Large intestine (tissue), 12 donors: ENCODE measurements at places on chromosomes 3 and 15.

DNA sequence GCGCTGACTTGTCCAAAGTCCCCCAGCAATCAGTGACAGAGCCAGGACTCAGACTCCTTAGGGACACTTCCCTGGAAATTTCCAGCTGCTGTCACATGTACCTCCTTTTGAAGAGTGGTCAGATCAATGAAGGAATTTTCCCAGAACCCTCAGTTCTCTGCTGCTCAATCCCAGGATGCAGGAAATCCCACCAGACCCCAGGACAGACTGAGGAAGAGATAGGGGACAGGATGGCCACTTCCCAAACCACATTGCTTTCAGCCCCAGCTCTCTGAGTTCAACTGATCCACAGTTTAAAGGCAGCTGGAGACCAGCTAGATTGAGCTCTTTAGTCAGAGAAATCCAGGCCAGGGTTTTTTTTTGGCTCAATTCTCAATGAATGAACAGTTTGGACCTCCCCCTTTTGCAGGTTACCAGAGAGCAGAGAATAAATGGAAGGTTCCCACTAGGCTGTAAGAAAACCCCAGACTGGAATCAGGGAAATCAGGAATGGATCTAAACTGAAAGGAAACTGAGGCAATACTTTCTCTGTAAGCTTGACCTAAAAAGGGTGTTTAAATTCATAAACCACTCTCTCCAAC is 1.5 kb downstream of the CYP1A1 start:
- DNase-seq = peak; percentile 15
- peaks cover 51% of the 10 kb centered on the region for H3K27me3 ChIP-seq
- H3K27ac ChIP-seq = no peak overlapping the region
- peaks cover 8% of the 10 kb centered on the region for H3K4me1 ChIP-seq
- H3K36me3 ChIP-seq = no peaks in the 10 kb centered on the region

GRCh38 chr3:181317508-181317907 is 328.0 kb upstream of the DNAJC19 start:
- H3K27ac ChIP-seq = no peak overlapping the region
- H3K27me3 ChIP-seq = no peaks in the 10 kb centered on the region
- H3K4me1 ChIP-seq = no peaks in the 10 kb centered on the region
- H3K36me3 ChIP-seq = no peaks in the 10 kb centered on the region

- peaks cover 2% of the 10 kb centered on the region for H3K4me1 ChIP-seq
- no peak overlapping the region for H3K27ac ChIP-seq
- H3K27me3 ChIP-seq = no peaks in the 10 kb centered on the region
- no peak for DNase-seq
- H3K4me3 ChIP-seq = no peak overlapping the region
Measured at GRCh38 chr15:101172501-101173071, 79.3 kb downstream of the CHSY1 start.

DNA sequence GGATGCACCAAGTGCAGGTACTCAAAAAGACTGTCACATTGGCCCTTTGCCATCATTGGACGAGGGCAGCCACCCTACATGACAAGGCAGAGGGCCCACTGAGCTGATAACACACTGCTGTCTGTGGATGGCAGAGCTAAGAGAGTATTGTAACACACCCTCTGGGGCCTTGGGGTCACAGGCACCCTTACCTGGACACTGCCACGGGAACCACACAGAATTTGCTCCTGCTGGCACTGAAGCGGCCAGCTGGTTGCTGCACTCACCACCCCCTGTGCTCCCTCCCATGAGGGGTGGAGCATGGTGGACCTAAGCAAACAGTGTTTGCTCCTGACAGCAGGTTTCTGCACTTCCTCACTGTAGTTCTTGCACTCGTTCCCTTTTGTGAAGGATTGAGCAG is 208.2 kb upstream of the SGO1 start:
- no peaks in the 10 kb centered on the region for H3K27me3 ChIP-seq
- no peak overlapping the region for H3K4me3 ChIP-seq
- DNase-seq = no peak
- H3K27ac ChIP-seq = no peak overlapping the region
- no peaks in the 10 kb centered on the region for H3K4me1 ChIP-seq

- no peak for DNase-seq
- H3K4me3 ChIP-seq = no peak overlapping the region
- no peak overlapping the region for H3K27ac ChIP-seq
- H3K4me1 ChIP-seq = peaks cover 17% of the 10 kb centered on the region
- no peaks in the 10 kb centered on the region for H3K27me3 ChIP-seq
Measured at GRCh38 chr15:100200287-100200880, 141.4 kb downstream of the ADAMTS17 start.

GRCh38 chr15:70557521-70558258 is 205.7 kb downstream of the UACA start:
- DNase-seq = no peak
- no peaks in the 10 kb centered on the region for H3K36me3 ChIP-seq
- H3K4me1 ChIP-seq = peaks cover 9% of the 10 kb centered on the region
- H3K27me3 ChIP-seq = no peaks in the 10 kb centered on the region
- no peak overlapping the region for H3K27ac ChIP-seq

- no peak overlapping the region for H3K27ac ChIP-seq
- no peaks in the 10 kb centered on the region for H3K27me3 ChIP-seq
- no peak overlapping the region for H3K4me3 ChIP-seq
- DNase-seq = no peak
Measured at GRCh38 chr3:75938921-75939320, 153.6 kb upstream of the ZNF717 start.

DNA sequence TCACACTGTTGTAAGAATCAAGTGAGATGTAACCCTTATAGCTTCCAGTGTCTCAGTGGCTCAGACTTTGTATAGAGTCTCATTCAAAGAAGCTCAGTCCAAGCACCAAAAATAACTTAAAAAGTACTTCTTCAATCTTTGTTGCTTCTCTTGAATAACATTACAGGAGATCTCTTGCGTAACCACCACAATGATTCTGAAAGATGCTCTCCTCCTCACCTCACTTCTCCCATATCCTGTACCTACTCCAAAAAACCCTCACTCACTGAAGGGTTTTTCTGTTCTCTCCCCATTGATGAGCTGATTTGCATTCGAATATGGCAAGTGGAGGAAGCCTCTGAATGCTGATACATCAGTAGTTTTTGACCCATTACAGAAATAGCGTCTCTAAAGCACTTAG is 39.4 kb upstream of the MRPS22 start:
- H3K27me3 ChIP-seq = no peaks in the 10 kb centered on the region
- H3K4me1 ChIP-seq = no peaks in the 10 kb centered on the region
- H3K4me3 ChIP-seq = no peak overlapping the region
- H3K36me3 ChIP-seq = no peaks in the 10 kb centered on the region
- DNase-seq = no peak

DNA sequence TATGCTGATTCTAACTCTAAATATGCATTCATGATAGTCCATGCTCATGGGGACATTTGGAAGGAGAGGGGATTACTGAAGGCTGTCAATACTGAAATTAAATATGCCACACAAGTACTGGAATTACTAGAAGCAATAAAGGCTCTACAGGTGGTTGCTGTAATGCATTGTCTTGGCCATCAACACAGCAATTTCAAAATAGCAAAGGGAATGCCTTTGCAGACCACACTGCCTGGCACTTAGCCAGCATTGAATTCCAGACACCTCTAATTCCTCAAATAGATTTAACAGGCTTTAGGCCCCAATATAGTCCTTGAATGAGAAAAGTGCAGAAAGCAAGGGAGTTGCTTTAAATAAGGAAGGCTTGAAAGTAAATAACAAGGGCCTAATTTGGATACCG is 115.8 kb upstream of the PLCL2 start:
- no peak overlapping the region for H3K4me3 ChIP-seq
- no peaks in the 10 kb centered on the region for H3K4me1 ChIP-seq
- H3K36me3 ChIP-seq = no peaks in the 10 kb centered on the region
- DNase-seq = no peak

DNA sequence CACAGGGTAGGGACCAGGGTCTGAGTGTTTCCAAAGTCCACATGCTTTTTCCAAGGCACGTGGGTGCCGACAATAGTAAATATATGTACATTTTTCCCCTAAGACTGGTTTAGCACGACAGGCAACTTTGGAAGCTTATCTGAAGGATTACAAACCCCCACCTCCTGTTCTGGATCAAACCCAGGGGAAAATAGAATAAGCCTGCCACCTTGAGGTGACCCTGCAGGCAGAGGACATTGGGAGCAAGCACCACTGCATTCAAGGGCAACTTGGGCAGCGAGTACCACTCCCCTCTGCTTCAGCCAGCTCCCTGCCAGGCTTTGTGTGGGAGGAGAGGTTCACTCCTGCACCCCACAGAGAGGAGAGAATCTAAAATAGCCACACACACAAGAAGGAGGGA is 44.8 kb downstream of the KBTBD12 start:
- peak; percentile 56 for DNase-seq
- peaks cover 7% of the 10 kb centered on the region for H3K4me1 ChIP-seq
- no peaks in the 10 kb centered on the region for H3K36me3 ChIP-seq
- H3K27ac ChIP-seq = no peak overlapping the region

- H3K27ac ChIP-seq = peak overlapping the region; percentile 90
- no peak for DNase-seq
- H3K36me3 ChIP-seq = peaks cover 30% of the 10 kb centered on the region
- H3K4me1 ChIP-seq = peaks cover 69% of the 10 kb centered on the region
- no peak overlapping the region for H3K4me3 ChIP-seq
Measured at GRCh38 chr3:124815781-124816180, 71.4 kb downstream of the ITGB5 start.

GRCh38 chr3:172194702-172195406 is 155.5 kb downstream of the FNDC3B start:
- no peaks in the 10 kb centered on the region for H3K27me3 ChIP-seq
- no peak overlapping the region for H3K27ac ChIP-seq

DNA sequence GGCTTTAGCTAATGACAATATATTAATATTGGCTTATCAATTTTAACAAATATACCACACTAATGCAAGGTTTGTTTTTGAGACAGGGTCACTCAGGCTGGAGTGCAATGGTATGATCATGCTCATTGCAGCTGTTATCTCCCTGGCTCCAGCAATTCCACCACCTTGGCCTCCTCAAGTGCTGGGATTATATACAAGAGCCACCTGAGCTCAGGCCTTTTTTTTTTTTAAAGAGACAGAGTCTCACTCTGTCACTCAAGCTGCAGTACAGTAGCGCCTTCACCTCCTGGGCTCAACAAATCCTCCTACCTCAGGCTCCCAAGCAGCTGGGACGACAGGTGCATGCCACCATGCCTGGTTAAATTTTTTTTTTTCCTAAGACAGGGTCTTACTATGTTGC is 11.7 kb downstream of the DLG1 start:
- no peaks in the 10 kb centered on the region for H3K27me3 ChIP-seq
- H3K4me3 ChIP-seq = no peak overlapping the region
- no peak overlapping the region for H3K27ac ChIP-seq
- DNase-seq = no peak

DNA sequence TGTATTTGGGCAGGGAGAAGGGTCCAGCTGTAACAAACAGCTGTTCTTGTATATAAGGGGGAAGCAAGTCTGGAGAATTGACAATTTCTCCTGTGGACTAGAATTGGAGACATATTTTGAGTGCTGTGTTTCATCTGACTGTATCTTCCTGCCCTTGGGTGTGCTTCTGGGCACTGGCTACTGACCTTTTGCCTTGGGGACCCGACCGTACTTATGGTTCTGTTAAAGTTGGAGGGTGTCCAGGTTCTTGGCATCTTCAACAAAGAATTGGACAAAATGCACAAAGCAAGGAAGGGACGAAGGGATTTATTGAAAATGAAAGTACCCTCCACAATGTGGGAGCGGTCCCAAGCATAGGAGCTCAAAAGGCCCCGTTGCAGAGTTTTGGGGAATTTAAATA is 31.0 kb downstream of the MAP2K1 start:
- no peak for DNase-seq
- H3K4me3 ChIP-seq = no peak overlapping the region
- no peak overlapping the region for H3K27ac ChIP-seq
- H3K36me3 ChIP-seq = no peaks in the 10 kb centered on the region
- no peaks in the 10 kb centered on the region for H3K27me3 ChIP-seq

DNA sequence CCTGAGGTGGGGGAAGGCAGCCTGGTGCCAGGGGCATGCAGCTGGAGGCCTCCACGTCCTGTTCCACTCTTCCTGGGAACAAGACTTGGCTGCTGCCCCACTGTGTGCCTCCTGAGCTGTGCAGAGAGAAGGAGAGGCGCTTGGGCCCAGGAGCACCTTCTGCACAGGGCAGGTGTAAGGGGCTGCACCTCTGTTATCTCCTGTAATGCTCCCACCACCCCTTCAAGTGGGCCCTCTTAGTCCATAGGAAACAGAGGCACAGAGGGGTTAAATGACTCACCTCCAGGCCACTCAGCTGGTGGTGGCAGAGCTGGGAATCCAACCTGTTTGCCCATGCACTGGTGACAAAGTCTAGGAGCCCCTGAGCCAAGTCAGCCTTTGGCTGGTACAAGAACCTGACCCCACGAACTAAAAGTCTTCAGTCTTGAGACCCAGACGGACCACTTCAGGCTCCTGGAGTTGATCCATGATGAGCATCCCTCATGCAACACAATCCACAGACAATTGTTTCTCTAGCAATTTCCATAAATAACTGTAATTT is 93.2 kb downstream of the IQSEC1 start:
- DNase-seq = no peak
- no peak overlapping the region for H3K27ac ChIP-seq
- H3K27me3 ChIP-seq = no peaks in the 10 kb centered on the region
- H3K4me3 ChIP-seq = no peak overlapping the region

- peaks cover 2% of the 10 kb centered on the region for H3K4me1 ChIP-seq
- DNase-seq = peak; percentile 27
- no peak overlapping the region for H3K4me3 ChIP-seq
- H3K36me3 ChIP-seq = no peaks in the 10 kb centered on the region
- no peak overlapping the region for H3K27ac ChIP-seq
Measured at GRCh38 chr3:13655061-13655913, 106.4 kb downstream of the FBLN2 start.

DNA sequence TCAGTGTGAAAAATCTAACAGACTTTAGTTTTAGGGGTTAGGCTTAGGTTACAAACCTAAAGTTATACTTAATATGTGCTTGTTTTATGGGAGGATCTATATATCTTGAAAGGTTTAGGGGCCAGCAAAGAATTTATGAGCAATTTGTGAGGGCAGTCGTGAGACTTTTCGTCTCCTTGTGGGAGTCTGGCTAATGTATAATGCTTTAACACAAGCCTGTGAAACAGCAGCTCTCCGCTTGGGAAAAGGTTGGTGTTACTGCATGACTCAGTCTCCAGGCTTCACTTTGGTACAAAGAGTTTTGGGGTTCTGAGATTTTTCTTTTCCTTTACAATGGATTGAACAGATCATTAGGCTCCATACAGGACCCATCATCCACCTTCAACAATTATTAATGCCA is 79.0 kb upstream of the MFGE8 start:
- DNase-seq = no peak
- no peak overlapping the region for H3K27ac ChIP-seq
- no peaks in the 10 kb centered on the region for H3K27me3 ChIP-seq
- H3K4me3 ChIP-seq = no peak overlapping the region
- H3K4me1 ChIP-seq = peaks cover 5% of the 10 kb centered on the region

DNA sequence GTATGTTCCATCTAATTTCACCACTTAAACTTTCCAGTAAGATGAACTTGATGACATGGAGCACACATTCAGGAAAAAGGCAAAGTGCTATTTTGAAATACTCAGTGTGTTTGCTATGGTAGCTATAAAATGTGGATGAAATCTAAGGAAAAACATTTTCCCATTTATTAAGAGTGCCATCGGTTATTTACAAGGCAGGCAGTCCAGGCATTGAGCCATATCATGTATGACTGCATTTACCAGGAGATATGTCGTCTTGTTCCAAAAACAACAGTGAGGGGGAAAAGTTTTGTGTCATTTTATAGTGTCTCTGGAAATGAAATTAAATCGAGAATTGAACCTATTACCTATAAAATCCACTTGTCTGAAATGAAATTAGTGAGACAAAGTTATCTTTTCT is 13.7 kb downstream of the ANXA2 start:
- no peak overlapping the region for H3K4me3 ChIP-seq
- H3K27me3 ChIP-seq = no peaks in the 10 kb centered on the region
- H3K36me3 ChIP-seq = peaks cover 44% of the 10 kb centered on the region
- peaks cover 20% of the 10 kb centered on the region for H3K4me1 ChIP-seq
